Germinal center (tissue), 1 donor: ENCODE measurements at places on chromosomes 16 and 17.
A peak's percentile ranks its signal among the peaks of the same experiment; 100 is the strongest.

GRCh38 chr17:32111141-32111771 lies 31.0 kb upstream of the RHOT1 start:
- DNase-seq, result no peak

DNA sequence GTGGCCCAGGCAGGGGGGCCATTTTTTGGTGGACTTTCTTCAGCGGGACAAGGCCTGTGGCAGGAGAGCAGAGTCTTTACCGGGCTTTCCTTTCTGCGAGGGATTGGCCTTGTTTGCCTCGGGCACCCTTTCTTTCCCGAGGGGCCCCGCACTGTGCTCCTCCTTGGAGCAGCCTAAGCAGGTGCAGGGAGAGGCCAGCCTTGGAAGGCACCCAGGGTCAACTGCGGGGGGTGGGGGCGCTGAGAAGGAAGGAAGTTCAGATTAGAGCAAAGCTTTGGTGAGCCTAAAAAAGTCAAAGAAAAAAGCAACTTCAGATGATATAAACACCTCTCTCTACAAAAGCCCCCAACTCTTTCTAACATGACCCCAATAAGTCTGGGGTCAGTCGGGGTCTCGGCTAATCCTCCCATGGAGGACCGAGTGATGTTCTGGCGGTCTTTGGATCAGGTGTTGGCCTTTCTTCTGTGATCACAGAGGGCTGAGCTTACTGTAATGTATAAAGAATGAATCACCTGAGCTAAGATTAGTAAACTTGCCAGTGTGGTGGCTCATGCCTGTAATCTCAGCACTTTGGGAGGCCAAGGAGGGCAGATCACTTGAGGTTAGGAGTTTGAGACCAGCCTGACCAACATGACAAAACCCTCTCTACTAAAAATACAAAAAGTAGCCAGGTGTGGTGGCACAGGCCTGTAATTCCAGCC lies 63.0 kb downstream of the PGS1 start:
- DNase-seq, result no peak

GRCh38 chr16:77324729-77325128 lies 110.1 kb downstream of the ADAMTS18 start:
- DNase-seq, result no peak

GRCh38 chr16:28491230-28491969 lies 474 bp downstream of the CLN3 start:
- DNase-seq, result no peak

GRCh38 chr16:5758281-5758680 lies 660.7 kb upstream of the EEF2KMT start:
- DNase-seq, result no peak

DNA sequence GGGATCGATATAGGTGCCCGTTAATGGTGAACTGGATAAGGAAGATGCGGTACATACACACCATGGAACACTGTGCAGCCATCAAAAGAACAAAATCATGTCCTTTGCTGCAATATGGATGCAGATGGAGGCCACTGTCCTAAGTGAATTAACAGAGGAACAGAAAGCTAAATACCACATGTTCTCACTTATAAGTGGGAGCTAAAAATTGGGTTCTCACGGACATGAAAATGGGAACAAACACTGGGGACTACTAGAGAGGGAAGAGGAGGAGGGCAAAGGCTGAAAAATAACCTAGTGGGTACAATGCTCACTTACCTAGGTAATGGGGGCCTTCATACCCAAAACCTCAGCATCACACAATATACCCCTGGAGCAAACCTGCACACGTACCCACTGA lies 302.6 kb downstream of the XYLT1 start:
- no peak for DNase-seq

- DNase-seq, result no peak
Observed at GRCh38 chr16:54213322-54213721, 73.3 kb downstream of the IRX3 start.

- peak; percentile 94 for DNase-seq
Observed at GRCh38 chr16:19717741-19718623, at the start of the genes IQCK and KNOP1. TSS of gene IQCK (plus strand) at chr16:19718271. CDS start at chr16:19718307, 36 bp downstream. TSS of gene KNOP1 (minus strand) at chr16:19718227. CDS start at chr16:19715035, 3,192 bp downstream.

GRCh38 chr16:78100112-78100467 lies 636 bp downstream of the WWOX start:
- DNase-seq, result no peak

GRCh38 chr16:4790261-4790660 lies 2.1 kb upstream of the SEPTIN12 start:
- DNase-seq, result no peak

DNA sequence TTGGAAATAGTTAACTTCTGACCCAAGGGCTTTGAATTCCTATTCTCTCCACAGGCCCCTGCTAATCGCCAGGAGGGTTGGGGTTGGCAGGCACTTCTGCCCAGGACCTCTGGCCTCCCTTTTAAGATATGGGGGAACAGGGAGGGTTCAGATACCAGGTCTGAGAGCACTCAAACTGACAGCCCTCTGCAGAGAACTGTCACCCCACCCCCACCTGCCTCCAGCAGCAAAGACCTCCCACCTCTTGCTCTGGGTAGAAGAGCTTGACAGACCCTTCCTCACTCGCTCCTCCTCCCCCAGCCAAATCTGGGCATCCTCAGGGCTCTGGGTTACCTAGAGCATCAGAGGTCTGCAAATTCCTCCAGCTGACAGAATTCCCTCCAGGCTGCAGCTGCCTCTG lies 11.6 kb downstream of the CDH3 start:
- no peak for DNase-seq

- no peak for DNase-seq
Observed at GRCh38 chr17:6706996-6707395, 6.2 kb downstream of the SLC13A5 start.

GRCh38 chr16:50806099-50807062 lies 64.5 kb downstream of the CYLD start:
- DNase-seq, result peak; percentile 85

- peak; percentile 47 for DNase-seq
Observed at GRCh38 chr17:43907998-43908721, 824 bp upstream of the MPP2 start.

DNA sequence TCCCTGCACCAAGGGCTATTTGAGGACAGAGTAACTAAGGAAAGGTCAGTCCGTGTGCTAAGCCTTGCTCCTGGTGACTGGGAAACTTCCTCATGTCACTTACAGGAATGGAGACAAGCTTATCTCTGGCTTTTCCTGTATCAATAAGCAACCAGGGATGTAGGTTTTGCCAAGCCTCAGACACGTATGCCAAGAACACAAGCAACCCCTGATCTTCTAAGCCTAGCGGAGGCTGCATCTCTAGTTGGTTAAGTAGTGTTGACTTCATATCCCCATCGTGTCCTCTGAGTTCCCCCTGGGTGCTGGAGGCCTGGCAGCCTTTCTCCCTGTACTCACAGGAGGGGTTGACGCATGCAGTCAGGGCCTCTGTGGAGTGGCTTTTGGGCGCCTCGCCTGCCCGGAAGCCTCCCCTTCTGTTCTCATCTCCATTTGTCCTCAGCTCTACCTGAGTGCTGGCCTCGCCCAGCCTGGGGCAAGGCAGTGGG lies 1.4 kb upstream of the C1QTNF1 start:
- no peak for DNase-seq

- DNase-seq, result no peak
Observed at GRCh38 chr16:58031016-58031800, 5.7 kb downstream of the MMP15 start.

GRCh38 chr17:73160980-73161630 lies 3.7 kb upstream of the SSTR2 start:
- DNase-seq, result no peak

GRCh38 chr16:22296225-22297113 lies 740 bp upstream of the POLR3E start:
- DNase-seq, result peak; percentile 16

GRCh38 chr16:78128913-78129312 lies 29.5 kb downstream of the WWOX start:
- DNase-seq, result no peak

DNA sequence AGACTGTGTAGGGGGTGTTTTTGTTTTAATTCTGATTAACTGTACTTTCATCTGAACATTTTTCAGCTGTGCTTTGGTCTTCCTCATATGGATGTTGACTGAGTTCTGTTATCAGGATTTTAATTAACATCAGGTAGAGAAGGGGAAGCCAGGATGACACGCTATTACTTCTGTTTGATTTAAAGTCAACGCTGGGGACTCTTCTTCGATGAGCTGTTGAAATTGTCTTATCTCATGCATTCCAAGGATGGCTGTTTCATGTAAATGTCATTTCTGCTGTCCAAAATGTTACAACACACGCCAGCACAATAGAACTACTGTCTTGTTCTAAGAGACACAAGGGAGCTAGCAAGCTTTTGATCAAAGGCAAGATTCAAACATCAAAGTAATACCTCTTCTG lies 263.3 kb upstream of the CDH5 start:
- DNase-seq, result no peak

DNA sequence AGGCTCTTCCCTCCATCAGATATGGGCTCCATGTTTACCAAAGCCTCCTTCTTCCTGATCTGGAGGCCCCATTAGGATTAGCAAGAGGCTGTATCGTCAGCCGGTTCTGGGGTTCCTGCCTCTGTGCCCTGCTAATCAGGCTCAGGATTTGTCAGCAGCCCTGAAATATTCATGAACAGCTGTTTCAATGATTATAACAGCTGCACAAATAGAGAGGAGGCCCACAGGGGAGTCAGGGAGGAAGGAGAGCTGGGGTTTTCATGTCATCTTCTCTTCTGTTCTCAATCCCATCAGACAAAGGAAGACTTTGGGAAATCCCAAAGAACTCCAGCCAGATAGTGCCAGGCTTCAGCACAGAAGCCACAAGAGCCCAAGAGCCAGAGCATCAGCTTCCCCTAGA lies 72.3 kb upstream of the MMP2 start:
- no peak for DNase-seq

DNA sequence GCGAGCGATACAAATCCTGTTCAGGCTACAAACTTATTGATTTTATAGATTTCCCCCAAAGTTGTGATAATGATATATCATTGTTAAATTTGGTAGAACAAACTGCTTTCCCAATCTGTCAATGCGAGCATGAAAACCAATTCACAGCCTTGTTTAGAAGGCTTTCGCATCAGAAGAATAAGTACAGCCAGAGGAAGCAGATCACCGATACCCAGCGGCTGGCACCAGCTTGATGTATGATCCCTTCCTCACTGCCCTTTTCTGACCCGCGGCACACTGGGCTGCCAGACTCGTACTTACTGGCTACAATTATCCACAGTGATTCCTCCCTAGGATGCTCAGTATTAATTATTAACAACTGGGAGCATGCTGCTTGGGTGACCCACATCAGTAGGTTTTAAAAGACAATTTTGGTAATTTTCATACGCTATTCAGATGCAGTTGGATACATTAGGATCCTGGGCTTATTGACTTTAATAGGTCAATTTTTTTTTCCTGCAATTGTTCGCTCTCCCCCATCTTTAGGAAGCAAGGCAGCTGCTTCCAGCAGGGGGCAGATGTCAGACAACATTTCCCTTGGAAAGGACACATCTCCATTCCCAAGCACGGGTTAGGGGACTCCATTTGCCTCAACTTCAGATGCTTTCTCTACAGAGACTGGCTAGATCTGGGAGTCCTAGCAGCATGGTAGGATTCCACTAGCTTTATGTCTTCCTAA lies 582.7 kb upstream of the PSMD7 start:
- DNase-seq, result no peak

GRCh38 chr16:4767872-4768548 lies 1.0 kb upstream of the ZNF500 start:
- peak; percentile 15 for DNase-seq

GRCh38 chr17:18158022-18158600 lies 25.5 kb upstream of the ALKBH5 start:
- DNase-seq, result peak; percentile 95

DNA sequence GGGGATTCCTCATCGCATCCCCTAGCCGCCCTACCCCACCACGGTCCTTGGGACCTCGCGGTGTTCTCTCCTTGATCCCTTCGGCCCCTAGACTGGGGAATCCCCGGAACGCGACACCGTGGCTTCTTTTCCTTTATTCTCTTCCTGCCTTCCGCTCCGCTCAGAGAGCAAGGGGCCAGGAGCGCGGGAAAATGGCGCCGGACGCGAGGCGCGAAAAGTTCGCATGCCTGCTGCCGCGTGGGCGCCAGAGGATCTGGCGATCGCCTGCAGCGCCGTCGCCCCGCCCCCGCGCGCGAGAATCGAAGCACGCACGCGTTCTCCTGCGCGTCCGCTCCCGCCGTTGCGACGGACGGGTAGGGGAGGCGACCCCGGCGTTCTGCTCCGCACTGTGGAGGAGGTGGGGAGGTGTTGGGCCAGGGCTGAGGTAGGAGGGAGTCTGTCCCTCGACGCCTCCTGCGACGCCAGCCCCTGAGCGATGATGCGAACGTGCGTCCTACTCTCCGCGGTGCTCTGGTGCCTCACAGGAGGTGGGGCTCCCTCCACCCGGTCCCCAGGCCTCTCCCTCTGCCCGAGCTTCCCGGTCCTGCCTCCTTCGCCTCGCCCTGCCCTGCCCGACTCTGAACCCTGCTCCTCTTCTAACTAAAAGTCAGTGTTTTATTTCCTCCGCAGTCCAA lies at the start of gene ZPBP2:
ZPBP2 (plus strand) TSS at position 323 of the 674 bp plus-strand sequence; CDS start at position 476, 153 bp downstream.
- peak; percentile 19 for DNase-seq

DNA sequence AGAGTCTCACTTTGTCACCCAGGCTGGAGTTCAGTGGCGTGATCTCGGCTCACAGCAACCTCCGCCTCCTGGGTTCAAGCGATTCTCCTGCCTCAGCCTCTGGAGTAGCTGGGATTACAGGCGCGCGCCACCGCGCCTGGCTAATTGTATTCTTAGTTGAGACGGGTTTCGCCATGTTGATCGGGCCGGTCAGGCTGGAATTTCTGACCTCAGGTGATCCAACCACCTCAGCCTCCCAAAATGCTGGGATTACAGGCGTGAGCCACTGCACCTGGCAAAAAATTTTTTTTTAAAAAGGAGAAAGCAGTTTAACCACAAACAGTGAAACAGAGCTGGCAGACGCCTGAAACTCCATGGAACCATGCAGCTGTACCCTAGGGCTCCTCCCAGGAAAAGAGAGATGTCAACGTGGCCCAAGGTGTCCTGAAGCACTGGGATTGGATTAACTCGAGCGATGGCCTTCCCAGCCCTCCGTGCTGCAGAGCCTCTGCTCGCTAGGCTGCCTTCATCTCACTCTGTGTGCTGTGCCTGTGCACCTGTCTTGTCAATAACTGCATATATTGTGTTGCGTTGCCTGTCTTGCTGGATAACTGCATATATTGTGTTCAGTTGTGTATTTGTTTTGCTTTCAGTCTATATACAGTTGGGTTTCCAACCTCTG lies 29.6 kb upstream of the FOXK2 start:
- DNase-seq, result no peak

- DNase-seq, result no peak
Observed at GRCh38 chr17:48484256-48484655, 46.6 kb downstream of the HOXB1 start.

DNA sequence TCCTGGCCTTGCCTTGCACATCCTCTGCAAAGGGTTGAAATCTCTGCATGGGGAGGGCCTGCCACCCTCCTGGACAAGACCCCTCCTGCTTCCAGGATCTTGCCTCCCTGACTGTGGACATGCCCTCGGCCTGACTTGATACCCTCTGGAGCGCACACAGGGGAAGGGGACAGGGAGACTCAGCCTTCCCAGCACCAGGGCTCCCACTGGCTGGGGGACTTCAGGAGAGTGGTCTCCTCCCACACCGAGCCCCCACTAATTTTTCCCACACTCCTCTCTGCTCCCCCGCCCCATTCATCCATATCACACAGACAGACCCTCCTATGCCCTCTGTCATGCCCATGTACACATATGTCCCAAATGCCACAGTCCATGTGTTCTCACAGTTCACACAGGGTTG lies 14.3 kb downstream of the SGCA start:
- DNase-seq, result no peak

GRCh38 chr16:87192452-87193073 lies 124.6 kb downstream of the C16orf95 start:
- DNase-seq, result no peak

GRCh38 chr17:43878260-43879175 lies 28.8 kb downstream of the MPP2 start:
- DNase-seq, result peak; percentile 84

GRCh38 chr16:84577034-84577803 lies 40.7 kb downstream of the COTL1 start:
- no peak for DNase-seq
